ENCODE measurements at places on chromosomes 5 and 9.
A peak's percentile ranks its signal among the peaks of the same experiment; 100 is the strongest.

DNA sequence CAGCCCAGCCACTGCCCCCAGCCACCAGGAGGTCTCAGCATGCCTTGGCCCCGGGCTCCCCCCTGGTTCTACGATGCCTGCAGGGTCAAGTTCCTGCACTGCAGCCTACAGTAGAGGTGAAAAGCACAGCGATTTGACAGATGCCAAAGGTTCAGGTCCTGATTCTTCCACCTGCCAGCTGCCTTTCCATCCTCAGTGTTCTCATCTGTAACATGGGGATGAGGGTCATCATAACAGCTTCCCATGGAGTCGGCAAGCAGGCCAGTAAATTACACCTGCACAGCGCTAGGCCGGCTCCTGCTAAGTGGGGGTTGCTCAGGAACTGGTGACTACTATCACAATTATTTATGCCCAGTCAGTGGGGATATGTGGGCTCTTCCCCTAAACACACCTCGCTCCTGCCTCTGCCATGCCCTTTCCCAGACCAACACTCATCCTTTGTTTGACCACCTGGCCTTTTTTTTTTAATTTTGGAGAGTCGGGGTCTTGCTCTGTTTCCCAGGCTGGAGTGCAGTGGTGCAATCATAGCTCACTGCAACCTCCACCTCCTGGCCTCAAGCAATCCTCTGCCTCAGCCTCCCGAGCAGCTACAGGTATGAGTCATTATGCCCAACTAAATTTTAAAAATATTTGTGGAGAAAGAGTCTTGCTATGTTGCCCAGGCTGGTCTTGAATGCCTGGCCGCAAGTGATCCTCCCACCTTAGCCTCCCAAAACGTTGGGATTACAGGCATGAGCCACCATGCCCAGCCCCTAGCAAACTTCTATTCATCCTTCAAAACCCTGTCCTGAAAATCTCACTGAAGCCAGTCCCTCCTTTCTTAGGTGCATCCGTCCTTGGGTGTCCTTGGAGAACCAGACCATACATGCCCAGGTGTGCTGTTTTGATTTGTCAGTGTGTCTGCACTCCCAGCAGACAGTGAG is 6.4 kb downstream of the ENG start:
- no peak for DNase-seq

- no peak for DNase-seq
Observed at GRCh38 chr5:176658817-176659511, 11.7 kb downstream of the TSPAN17 start.

- DNase-seq, result no peak
Observed at GRCh38 chr5:14706615-14707021, 42.1 kb downstream of the OTULIN start.

- DNase-seq, result no peak
Observed at GRCh38 chr9:115910959-115911358, 242.6 kb upstream of the PAPPA start.

GRCh38 chr9:82532504-82533180 is 530.3 kb downstream of the RASEF start:
- peak; percentile 36 for DNase-seq

DNA sequence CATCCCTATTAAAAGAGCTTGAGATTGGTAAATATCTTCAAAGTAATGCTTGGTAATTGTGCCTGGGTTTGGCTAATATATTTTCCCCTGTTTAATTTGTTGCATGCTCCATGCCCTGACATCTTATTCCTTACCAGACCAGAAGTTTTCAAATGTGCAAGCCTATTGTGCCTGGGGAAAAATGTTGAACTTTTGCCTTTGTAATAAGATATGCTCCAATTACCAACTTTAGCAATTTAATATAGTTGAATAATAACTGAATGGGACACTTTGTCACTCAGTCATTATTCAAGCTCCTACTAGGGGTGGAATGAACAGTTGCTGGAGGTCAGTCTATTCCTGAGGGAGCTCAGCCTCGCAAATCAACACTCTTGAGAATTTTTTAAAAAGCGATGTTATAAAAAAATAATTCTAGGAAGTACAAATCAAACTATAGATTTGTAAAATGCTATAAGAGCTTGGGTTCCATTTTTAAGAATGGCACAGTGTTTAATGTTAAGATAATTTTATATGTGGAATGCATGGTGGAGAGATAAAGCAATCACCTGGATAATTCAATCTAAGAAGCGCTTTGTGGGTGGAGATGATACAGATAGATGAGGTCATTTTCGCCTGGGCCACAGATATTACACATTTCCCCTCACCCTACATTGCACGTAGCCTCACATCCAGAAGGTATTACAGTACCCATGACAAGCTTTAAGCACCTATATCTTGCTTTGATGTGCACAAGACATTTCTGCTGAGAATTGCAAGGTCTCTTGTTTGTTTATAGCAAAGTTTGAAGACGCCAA is 231.8 kb downstream of the PIK3R1 start:
- no peak for DNase-seq

- DNase-seq, result no peak
Observed at GRCh38 chr5:32828492-32828891, 117.4 kb downstream of the NPR3 start.

- DNase-seq, result no peak
Observed at GRCh38 chr5:172010278-172010677, 3.8 kb upstream of the FBXW11 start.

DNA sequence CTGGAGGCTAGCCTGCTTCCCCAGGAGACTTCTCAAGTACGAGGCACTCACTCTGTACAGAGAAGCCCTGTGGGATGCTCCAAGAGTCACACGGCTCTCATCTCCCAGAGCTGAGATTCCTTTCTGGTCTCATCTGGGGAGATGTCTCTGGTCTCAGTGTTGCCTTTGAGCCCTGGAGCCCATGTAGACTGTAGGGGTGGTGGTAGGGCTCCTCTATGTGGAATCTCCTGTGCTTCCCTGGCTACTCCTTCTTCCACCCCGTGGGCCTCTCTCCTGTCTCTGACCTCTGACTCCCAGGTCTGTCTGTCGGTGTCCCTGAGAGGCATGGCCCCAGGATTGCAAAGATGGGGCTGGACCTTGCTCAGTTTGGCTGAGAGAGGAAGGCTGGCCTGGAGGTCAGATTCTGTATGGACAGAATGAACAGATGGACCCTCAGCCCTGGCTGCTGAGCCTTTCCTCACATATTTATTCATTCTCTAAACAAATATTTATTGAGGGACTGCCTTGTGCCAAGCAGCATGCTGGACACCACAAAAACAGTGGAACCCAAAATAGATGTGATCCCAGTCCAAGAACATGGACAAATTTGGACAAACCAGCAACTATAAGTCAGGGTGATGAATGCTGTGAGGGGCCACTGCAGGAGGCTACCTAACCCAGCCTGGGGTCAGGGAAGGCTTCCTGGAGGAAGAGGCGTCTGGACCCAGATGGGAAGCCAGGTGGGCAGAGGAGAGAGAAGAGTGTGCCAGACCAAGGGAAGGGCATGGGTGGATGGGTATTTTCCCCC is 2.6 kb downstream of the CCL19 start:
- DNase-seq, result no peak

DNA sequence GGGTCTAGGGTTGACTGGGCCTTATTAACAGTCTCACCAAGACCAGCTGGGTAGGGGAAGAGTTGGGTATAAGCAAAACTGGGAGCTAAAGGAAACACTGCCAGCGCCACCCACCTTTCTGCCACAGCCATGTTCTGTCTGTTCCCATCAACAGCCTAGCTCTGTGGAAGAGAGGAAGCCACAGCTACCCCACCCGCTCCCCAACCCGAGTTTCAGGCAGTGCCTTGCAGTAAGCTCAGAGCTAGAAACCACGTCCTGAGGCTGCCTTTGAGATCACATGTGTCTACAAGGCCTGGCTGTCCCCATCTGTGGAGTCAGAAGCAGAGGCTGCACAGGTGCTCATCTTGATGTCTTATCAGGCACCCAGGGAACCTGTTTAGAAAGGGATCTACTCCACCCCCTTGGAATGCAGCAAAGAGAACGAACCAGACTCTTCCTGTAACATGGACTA is 15.3 kb downstream of the HNRNPH1 start:
- DNase-seq, result no peak

DNA sequence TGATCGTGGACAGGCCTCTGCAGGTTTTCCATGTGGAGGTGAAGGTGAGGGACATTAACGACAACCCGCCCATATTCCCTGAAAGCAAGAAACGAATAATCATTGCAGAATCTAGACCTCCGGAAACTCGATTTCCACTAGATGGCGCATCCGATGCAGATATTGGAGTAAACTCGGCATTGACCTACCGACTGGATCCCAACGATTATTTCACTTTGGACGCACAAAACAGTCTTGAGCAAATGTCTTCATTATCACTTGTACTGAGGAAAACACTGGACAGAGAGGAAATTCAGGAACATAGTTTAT is 621 bp downstream of the PCDHA13 start:
- no peak for DNase-seq

- no peak for DNase-seq
Observed at GRCh38 chr9:104999136-104999535, 71.2 kb upstream of the ABCA1 start.

DNA sequence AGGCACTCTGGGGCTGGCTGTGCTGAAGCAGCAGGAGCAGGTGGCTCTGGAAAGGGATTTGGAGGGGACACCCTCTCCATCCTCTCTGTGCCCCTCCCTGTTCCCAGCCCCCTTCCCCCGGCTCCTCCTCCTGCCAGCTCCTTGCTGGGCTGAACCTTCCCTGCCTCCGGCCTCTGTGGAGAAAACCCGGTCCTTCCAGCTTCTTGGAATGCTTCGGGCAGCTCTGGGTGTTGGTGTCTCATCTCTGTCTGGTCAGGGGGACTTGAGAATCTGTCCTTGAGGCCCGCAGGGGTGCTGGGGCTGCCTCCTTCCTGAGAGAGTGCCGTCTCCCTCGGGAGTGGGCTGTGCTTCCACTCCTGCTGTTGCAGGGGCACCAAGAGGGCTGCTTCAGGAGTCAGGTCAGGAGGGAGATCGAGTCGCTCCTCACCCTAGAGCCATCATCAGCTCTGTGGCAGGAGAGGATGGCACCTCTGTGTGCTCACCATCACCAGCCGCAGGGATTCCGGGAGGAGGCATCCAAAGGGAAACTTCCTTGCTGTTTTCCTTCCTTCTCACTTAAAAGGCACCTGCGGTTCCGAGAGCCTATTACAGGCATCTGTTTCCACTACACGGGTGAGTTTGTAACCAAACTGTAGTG is 30.6 kb downstream of the NDUFS6 start:
- DNase-seq, result no peak

DNA sequence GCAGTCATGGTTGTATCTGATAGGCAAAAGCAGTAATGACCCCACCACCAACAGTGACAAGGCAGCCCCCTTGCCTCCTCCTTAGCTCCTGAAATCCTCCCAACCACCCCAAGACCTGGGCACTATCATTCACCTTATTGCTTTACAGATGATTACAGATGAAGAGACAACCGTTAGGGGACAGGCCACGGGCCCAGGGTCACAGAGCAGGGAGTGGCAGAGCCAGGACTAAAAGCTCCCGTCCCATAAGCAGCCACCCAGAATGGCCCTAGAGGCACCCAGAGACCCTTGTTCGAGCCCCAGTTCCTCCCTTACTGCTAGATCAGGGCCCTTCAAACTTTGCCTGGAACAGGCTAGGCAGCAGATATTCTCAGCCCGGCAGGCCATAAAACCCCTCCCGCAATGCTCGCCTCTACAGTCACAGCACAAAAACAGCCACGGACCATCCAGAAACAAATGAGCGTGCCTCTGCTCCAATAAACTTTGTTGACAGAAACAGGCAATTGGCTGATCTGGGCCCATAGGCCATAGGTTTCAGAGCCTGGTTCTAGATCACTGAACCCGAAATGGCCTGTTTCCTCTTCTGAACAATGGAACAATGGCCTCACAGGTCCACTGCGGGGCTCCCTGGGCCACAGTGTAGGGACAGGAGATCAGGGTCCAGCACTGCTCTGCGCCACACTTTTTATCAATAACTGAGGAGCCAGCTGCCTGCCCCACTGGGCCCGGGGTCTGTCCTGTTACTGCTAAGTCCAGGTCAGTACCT is 67.0 kb downstream of the LRSAM1 start:
- no peak for DNase-seq

- no peak for DNase-seq
Observed at GRCh38 chr5:171409164-171410136, 10.0 kb upstream of the FGF18 start.

DNA sequence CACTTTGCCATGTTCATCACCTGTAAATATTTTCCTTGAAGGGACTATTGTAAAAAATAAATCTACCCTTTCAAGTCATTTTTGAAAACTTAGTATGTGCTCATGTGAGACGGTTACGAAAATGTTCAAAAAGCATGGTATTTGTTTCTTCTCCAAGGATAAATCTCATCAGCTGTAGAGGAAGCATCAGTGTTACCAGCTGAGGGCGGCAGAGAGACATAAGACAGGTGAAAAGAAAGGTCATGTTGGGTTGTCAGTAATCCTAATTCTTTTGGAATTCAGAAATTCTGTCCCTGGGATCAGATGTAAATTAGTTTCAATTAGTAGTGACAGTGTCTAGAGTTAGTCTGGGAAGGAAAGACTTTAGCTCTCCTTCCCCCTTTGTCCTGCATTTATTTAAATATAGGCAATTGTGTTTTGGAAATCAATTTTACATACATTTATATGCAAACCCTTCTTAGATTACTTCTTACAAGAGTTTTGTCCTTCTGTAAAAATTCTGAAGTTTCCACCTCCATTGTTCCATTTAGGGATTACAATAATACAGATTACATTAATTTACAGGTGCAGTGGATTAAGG is 791.9 kb upstream of the CDH6 start:
- peak; percentile 39 for DNase-seq
